ENCODE measurements at places on chromosomes 6 and 20.

DNA sequence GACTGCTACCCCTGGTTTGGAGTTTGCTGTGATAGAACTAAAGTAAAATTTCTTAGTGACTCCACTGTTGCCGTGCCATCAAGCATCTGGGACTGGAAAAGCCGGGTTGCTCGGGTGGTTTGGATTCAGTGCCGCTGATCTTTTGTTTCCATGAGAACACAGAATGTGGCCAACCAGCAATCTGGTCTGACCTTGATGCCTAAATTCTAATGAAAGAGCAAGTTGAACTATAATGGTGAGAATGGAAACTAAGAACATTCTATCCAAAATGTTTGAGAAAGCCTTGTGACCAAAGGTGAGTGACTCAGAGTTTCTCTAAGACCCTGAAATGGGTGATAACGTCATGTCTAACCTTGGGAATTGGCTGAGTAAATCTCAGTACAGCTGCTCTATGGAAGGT is 9.9 kb upstream of the PI16 start:
- DNase-seq, result no peak

DNA sequence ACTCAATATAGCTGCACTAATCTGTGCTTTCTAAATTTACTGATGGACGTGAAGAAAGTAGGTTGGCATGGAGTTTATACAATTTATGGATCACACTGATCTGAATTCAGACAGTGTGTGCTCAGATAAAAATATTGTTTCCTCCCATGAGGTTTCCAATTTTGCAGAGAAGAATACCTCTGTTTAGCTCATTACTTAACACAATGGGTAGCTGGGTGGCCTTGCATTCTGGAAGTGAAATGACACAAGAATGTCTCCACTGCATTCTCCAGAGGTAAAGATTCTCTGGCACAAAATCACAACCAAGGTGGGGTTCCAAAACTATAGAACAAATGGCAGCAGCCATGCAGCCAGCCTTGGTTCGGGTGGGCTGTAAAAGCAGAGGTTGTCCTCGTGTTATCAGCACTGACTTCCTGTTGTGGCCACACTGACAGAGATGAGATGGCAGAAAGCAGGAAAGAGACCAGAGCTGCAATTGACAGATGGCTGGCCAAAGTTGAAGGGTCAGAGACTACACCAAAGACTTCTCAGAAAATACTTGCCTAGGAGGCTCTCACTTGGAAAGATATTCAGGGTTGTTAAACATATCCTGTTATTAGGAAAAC is 50.2 kb downstream of the HDAC2 start:
- peak; percentile 31 for DNase-seq

GRCh38 chr6:15255481-15255880 is 9.6 kb downstream of the JARID2 start:
- DNase-seq, result no peak

DNA sequence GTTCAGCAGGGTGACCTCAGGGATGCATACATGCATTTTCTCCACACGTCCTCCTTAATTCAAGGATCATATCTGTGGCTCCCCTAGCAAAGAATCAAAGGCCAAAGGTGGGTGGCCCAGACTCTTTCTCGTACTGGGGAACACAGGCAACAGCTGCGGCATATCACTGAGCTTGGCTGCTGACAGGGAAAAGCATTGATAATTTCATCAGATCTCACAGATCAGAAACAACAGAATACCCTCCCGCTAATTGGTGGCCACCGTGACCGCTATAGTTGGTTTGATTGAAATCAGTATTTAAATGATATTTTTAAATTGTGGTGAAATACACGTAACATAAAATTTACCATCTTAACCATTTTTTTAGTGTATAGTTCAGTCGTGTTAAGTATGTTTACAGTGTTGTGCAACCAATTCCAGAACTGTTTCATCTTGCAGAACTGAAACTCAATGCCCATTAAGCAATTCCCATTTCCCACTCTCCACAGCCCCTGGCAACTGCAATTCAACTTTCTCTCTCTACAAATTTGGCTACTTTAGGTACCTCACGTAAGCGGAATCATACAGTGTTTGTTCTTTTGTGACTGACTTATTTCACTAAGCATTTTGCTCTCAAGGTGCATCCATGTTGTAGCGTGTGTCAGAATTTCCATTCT is 74.7 kb upstream of the TMEM170B start:
- DNase-seq, result no peak

GRCh38 chr6:157060440-157060952 is 262.8 kb downstream of the TMEM242 start:
- DNase-seq, result no peak

DNA sequence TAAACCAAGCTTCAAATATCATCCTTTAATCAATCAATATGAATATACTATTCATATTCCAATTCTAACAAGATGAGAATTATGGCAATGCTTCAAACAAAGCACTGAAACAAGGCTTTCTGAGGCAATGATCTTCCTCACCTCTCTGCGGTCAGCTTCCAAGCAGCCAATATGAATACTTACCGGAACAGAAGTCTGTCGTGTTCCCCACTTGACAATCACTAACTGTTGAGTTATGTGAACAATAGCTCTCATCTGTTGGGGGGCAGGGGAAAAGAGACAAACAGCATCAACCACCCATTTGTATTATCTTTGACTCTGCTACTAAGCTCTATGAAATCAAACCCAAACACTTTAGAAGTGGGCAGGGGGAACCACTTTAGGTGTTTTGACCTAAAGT is 4.5 kb downstream of the CD164 start:
- no peak for DNase-seq

DNA sequence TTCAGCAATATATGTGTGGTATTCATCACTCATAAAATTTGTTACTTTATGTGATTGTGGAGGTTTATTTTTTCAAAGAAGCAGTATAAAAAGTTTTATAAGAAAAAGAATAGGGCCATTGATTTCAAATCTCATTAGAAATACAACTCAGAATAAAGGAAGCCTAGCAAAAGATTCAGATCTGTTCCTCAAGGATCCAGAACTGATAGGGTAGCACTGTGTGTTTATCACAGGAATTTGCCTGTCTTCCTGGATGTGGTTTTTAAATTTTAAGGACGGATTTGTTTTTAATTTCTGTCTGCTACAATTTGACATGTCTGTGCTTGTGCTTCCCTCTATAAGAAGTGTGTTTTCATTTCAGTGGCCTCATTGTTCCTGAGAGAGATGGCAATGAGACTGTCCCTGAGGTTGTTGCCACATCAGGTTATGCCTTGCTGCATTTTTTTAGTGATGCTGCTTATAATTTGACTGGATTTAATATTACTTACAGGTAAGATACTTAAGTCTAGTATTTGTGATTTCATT is 74.6 kb downstream of the ATRN start:
- no peak for DNase-seq

DNA sequence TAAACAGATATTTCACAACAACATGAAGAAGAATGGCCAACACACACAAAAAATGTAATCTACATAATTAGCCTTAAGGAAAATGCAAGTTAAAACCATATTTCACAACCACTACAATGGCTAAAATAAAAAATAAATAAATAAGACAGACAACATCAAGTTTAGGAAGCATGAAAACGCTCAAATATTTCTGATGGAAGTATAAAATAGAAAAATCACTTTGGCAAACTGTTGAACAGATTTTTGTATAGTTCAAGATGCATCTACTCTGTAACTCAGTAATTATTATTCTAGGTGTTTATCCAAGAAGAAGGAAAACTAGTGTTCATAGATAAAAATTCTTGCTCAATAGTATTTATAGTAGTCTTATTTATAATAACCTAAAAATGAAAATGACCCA is 1410.1 kb upstream of the ADGRB3 start:
- no peak for DNase-seq

GRCh38 chr6:86016567-86016966 is 373.9 kb upstream of the SYNCRIP start:
- DNase-seq, result no peak

GRCh38 chr6:70823651-70824050 is 133.2 kb downstream of the B3GAT2 start:
- DNase-seq, result no peak

- DNase-seq, result peak; percentile 27
These were observed 77.9 kb upstream of the CITED2 start for GRCh38 chr6:139452148-139452876.

DNA sequence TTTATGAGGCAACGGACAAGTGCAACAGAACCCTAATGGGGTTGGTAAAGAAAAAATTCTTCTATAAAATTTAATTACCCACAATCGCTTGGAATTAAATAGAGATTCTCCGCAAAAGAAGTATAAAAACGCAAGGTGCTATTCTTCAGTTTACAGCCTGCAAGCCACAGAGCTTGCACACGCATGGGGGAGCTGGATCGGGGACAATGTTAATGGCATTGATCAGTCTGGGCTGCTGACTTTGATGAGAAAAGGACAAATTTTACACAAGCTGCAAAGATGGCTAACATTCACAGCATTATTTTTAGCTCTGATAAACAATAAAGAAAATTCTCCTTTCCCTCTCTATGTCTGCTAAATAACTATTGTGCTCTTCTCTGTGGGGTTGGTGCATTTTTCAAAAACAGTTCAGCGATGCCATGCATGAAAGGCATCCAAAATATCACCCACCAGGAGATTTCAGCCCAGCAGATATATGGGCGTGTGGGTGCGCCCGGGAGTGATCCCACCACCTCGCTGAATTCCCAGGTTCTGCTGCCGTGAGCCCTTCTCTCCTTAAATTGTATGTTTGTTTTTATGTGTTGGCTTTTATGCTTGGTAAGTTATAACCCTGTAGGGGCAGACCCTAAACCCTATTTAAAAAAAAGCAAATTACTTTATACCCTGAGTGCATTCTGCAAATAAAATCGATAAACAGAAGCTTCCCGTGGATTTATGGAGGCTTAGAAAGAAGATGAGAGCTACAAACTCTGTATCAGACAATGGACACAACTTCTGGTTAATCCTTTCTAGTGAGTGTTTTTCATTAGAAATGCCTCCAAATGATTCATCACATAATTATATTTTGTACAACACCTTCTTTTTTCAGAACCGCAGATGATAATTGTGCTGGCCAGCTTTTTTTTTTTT is 55.6 kb downstream of the NOX3 start:
- no peak for DNase-seq

DNA sequence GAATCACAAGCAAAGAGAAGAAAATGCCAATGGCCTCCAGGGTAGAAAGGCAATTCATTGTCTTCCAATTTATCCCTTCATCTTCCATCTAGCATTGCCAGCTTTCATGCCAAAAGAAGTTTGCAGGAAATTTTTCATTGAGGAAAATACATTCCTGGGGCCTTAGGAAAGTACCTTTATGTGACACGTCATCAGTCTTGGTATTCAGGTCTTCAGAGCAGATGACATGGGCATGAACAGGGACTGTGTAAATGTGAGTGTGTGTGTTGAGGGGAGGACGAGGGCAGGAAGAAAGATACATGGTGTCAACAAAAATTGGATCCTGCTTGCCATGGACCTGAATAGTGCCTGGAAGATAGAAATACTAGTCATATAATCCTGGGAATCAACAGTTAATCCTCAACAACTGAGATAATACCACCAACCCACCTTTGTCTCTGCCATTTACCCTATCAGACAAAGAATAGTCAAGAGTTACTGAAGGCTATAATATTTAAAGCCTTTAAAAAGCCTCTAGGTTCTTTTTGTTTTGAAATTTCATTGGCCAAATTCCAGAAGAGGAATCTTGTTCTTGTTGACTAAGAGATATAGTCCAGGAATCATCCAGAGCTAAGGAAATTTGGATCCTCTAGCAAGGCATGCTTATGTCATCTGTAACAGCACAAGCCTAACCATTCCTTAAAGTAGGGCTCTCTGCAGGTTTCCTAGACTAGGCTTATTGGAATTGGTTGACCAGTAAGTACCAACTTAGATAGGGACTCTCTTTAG is 405.8 kb upstream of the SASH1 start:
- no peak for DNase-seq

GRCh38 chr20:50358971-50359370 is 151.2 kb upstream of the PTPN1 start:
- DNase-seq, result no peak

GRCh38 chr6:23089981-23090380 is 520.6 kb downstream of the HDGFL1 start:
- DNase-seq, result no peak

DNA sequence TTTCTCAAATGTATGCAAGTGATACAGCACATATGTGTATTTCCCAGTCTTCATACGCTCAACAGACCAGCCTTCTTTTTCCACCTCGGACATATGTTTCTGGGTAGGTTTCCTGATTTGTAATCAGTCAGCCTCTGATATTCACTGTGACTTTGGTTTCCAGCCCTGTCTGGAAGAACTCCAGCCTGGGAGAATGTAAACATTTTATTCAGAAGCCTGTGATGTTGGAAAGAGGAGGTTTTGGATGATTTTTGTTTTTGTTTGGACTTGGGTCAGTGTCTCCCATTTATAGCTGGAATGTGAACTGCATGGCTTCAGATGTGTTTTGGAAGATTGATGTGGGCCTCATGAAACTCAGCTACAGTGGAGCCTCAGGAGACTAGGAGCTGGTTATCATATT is 172.2 kb upstream of the CENPW start:
- DNase-seq, result no peak

DNA sequence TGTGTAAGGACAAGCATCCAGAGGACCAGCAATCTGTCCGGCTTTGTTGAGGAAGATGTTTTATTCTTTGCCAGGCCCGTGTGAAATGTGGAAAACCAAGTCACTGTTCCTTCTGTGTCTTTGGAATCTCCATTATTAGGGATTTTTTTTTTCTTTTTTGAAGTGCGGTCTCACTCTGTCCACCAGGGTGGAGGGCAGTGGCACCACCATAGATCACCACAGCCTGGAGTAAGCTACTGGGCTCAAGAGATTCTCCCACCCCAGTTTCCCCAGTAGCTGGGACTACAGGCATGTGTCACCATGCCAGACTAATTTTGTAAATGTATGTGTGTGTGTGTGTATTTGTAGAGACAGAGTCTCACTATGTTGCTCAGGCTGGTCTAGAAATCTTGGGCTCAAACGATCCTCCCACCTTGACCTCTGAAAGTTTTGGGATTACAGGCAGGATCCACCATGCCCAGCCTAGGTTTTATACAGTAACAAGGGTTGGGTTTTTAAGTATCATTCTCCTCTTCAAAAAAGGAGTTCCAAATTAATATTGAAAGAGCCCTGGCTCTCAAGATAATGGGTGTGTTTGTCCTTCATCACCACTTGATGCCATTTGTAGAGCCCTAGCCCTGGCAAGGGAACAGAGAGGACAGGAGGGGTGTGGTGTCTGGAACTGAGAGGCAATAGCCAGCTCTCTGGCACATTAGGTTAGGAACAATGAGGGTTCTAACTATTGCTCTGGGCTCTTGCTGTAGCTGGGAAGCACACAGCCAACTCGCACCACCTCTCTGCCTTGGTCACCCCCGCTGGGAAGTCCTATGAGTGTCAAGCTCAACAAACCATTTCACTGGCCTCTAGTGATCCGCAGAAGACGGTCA is 3.1 kb downstream of the LAMP5 start:
- no peak for DNase-seq

DNA sequence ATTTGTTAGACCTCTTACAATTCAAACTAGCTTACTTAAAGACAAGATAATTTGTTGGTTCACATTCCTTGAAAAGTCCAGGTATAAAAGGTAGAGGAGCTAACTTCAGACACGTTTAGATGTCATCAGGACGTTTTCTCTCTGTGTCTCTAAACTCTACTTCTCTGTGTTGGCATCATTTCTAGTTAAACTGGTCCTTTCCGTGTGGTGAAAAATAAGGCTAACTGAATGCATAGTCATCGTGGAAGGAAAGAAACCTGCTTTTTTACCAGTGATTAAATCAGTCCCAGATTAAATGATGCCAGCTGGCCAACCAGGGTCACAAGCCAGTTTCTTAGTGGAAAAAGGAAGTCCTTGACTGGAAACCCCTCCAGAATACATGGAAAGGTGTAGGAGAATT is 168.4 kb upstream of the AHI1 start:
- DNase-seq, result no peak

Measured in Kasumi-1 (cell line).